ENCODE measurements at places on chromosomes 12 and 14.

DNA sequence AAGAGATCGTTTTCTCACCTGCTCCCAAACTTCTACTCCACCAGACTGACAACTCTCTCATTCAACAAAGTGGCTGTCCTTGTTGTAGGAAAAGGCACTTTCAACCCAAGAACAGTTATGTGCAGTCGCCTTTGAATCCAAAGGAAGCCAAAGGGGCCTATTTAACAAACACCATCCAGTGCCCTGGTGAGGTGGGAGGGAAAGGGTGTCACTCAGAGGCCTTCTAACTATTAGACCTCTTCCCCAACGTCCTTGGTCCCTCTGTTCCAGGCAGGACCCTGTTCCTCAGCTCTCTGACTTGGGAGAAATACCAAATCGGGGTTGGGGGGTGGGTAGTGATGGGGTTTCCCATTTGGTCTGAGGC is 3.2 kb downstream of the SIX4 start:
- no peak for DNase-seq

DNA sequence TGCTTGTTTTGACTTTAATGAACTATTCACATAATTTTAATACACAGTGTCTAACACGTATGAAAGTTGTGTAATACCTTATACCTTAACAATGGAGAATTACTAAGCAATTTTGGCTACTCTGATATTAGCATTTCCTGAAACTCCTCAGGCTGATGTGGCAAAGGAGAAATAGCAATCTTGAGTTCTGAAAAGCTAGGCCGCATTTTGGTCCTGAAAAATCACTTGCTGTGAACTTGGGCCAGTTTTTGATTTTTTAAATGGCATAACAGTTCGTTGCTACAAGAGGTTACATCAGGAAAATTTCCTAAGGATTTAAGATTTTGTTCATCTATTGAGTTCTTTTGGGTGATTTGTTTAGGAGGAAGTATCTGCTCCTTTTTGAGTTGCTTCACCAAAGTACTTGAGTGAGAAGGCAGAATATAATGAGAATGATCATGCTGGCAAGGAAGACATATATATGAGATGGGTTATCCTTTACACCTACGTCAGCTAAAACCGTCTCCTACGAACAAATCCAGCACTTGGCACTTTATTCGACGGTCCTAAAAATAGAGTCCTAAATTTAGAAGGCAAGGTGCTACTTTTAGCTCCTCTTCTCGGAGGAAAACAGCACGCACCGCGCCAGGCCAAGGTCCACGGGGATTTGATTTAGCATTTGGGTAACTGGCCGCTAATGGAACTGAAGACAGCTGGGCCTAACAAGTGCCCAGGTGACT is 32.2 kb downstream of the MIA2 start:
- no peak for DNase-seq

DNA sequence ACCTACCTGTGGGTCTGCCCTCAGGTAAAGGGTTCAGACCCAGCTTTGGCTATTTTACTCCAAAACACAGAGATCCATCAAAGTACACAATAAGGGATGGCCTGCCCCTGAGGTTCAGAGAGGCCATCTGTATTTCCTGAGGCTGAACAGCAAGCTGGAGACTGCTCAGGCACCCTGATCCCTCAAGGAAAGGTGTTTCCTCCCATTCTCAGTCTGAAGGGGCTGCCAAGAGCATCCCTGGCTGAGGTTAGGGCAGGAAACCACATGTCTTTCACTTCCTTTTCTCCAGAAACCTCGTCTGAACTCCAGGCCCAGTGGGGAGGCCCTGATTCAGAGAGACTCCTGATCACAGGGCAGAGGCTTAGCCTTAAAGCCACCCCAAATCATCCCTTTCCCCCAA is 1.5 kb downstream of the RILPL1 start:
- DNase-seq, result no peak

GRCh38 chr14:24032727-24033418 is 18.9 kb upstream of the CARMIL3 start:
- DNase-seq, result no peak

DNA sequence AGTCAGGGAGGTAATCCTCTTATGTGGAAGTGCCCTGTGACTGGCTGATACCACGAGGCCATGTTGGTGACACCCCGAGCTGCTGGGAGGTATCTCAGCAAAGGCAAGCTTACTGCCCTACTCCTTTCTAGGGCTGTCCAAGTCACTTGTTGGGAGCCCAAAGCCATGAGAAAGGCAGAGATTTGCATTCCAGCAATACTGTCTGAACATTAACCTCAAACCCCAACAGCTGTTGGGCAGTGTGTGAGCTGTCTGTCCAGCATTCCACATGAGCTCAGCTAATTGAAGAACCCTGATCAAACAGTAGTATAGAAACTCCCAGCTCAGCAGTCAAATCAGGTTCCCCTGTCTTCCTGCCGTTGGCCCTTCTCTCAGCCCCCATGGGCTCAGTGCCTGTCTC is 9.2 kb downstream of the ABHD4 start:
- no peak for DNase-seq

- DNase-seq, result no peak
Measured at GRCh38 chr12:55017416-55017925, 2.3 kb upstream of the NEUROD4 start.

- DNase-seq, result no peak
Measured at GRCh38 chr14:102568115-102568614, 24.3 kb upstream of the RCOR1 start.

- no peak for DNase-seq
Measured at GRCh38 chr12:4828176-4828575, 81.5 kb upstream of the KCNA1 start.

- no peak for DNase-seq
Measured at GRCh38 chr14:89667983-89668382, 250.9 kb upstream of the FOXN3 start.

DNA sequence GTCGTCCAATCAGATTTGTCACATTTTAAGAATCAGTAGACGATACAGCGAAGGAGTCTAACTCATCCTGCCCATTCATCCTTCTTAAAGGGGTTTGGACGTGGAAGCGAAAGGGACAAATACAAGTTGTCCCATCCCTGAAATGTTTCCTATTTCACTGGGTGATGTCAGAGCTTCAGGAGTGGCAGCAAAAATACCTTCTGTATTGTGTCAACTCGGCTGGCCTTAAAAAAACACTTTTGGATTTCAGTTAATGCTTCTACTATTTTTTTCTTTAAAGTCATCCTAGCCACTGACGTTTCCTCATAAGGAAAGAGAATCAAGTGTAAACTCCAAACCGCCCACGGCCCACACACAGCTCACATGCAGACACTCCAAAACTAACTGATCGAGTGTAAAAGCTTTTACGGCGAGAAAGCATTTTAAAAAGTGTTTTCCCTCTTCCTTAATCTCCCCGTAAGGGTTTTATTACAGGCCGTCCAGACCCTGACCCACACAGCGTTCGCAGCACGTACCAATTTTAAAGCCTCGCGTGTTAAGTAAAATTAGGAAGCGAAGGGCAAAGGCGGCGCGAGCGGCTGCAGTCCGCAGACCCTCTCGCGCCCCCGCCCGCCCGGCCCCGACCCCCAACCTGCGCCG is 593 bp downstream of the CFL2 start:
- DNase-seq, result peak; percentile 42

- no peak for DNase-seq
Measured at GRCh38 chr14:85218982-85219381, 311.0 kb upstream of the FLRT2 start.

DNA sequence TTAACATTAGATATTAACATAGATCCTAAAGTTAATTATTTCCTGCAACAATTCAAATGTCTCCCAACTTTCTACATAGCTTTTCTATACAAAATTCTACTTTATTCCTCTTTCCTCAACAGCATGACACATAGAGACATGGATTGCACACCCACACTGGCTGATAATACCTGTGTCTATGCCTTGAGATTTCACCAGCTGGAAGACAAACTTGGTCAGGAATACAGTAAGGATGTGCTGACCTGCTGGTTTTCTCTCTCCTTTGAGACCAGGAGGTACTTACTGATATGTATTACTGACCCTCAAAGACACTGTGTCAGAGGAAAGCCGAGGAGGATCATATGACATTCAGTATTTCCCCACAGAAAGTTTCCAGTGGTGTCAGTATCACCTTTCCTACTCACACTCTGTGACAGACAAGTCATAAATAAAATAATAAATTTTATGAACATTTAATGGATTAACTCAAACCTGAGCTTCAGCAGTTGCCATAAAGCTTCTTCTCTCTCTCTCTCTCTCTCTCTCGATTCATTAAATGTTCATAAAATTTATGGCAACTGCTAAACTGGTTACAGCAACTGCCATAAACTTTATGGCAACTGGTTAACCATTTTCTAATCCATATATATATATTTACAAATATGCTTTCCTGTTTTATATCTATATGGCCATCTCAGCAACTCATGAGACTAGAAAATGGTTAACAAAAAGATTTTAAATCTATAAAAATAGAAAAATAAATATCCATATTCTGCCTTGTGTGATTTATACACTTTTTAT is 22.7 kb downstream of the EIF2S3B start:
- no peak for DNase-seq

- DNase-seq, result no peak
Measured at GRCh38 chr12:56103823-56104108, 593 bp upstream of the PA2G4 start.

- DNase-seq, result no peak
Measured at GRCh38 chr12:121424624-121424975, 24.7 kb downstream of the RNF34 start.

DNA sequence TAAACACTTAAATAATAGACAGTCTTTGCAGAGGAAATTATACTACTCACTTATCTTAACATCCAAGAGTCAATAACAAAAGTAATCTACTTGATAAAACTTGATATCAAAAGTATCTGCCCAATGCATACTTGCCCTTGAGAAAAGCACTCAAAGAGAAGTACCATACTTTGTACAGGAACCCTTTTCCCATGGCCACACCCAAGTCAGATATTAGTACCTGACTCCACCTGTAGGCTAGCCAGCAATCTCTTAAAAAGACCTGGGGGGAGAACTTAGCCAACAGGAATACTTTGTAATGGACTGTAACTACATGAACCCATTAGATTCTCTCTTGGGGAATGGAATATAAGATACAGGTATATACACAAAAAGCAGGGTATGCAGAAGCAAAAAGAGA is 99.6 kb upstream of the HECTD1 start:
- DNase-seq, result no peak

- no peak for DNase-seq
Measured at GRCh38 chr12:100520048-100520769, 46.5 kb downstream of the NR1H4 start.

DNA sequence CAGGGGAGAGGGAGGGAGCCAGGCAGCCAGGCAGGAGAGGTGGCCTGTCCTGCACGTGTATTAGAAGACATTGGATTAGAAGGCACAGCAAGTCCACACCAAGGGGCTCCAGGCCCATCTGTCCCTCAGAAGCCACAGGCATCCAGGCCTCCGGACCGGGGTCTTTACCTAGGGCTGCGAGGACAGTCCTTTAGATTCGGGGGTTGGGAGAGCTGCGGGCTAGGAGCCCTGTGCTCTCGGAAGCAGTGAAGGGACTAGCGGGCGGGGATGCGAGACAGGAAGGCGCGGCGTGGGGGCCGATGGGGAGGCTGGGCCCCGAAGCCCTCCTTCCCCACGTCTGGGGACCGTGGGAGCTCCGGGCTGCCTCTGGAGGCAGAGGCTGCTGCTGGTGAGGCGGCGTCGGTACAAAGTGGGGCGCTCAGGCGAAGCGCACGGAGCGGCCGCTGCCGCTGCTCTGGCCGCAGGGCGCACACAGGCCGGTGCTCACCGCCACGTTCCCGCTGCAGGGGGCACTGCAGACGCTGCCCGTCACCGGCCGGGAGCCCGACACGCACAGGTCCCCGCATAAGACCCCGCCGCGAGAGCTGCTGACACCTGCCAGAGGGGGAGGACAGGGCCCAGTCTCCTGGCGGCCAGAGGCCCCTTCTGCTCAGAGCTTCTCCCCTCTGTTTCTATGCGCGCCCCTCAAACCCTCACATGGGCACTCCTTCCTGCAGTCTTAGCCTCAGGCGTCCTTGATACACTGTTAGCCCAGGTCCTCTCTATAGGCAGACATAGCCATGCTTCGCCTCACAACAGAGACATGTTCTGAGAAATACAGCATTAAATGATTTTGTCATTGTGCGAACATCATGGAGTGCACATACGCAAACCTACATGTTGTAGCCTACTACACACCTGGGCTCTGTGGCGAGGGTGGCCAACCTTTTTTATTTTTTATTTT is 17.3 kb downstream of the KRT7 start:
- no peak for DNase-seq

- DNase-seq, result no peak
Measured at GRCh38 chr12:9730011-9730410, 2.9 kb downstream of the CLECL1 start.

DNA sequence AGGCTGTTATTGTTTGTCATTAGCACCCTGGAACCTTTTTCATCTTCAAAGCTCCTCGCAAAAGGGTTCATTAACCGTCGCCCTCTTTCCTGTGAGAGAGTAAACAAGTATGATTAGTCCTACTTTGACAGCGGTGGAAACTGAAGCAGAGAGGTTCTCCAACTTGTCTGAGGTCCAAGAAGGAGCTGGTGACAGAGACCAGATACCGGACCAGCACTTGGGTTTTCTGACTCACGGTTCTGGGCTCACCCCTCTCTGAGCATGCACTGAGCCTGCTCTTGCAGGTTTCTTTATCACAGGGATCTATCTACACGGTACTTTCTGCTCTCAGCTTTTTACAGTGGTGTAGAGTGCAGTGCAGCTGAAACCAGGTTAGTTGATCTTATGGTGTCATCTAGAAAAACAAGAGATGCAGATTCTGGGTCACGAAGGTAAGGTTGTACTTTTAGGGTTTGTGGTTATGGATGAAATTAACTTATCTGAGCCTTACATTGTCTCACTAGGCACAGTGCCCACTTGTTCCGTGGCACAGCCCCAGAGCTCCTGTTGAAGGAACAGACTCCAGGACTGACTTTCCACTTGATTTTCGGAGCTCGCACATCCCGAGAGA is 62.1 kb downstream of the PPP2R5C start:
- no peak for DNase-seq

GRCh38 chr12:53805791-53806190 is 54.0 kb upstream of the CISTR start:
- DNase-seq, result no peak

DNA sequence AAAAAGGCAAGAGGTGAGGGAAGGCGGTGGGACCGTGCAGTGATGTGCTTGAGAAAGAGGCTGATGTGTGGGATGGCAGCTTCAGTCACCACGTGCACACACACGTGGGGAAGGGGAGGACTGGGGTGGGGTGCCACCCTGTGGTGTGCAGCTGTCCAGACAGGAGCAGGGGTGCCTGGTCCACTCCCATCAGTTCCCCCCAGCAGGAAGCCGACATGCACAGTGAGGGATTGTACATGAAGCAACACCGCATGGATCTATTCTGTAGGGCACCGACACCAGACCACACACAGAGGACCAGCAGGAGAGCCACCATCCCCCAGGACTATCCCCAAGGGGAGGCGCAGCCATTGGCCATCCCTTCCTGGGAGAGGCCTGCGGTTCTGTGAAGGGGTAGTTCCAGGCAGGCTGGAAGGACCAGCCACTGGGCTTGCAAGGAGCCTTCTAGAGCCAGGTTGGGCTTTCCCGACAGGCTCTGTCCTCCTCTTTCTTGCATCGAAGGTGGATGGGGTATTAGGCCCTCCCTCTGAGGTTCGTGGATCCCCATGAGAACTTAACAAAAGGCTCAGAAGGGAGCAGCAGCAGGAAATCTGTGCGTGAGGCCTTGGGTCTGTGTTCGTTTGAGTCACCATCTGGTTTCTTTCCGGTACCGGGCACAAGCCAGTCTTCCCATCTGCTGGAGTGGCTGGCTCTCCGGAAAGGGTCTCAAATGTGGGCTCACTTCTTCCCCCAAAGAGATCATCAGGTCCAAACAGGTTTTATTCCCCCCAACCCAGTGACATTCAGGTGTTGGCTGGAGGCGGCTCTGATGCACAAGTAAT is 59.8 kb downstream of the PLEKHG3 start:
- no peak for DNase-seq
